Activated CD8-positive, alpha-beta T cell treated with anti-CD3 and anti-CD28 coated beads, Interleukin-2, amount 10 ng/mL, durations not matched to agents 7 days and 5 days (primary cell): ENCODE measurements at places on chromosomes 13 and 19. TPM values are rescaled to one million over a fixed set of nuclear protein-coding genes. Genes with fewer than 3 reads are reported as not detected.
A peak's percentile ranks its signal among the peaks of the same experiment; 100 is the strongest.

The F10 gene
- total RNA-seq, result not detected

The SUCLA2 gene
- 42.1 TPM for total RNA-seq

The LSM7 gene
- total RNA-seq, result 146 TPM

The KLF5 gene
- total RNA-seq, result 5.4 TPM

The TEX26 gene
- total RNA-seq, result not detected

The SAE1 gene
- 175 TPM for total RNA-seq

- DNase-seq, result no peak
Observed at GRCh38 chr13:109719962-109720646, 66.3 kb downstream of the IRS2 start.

DNA sequence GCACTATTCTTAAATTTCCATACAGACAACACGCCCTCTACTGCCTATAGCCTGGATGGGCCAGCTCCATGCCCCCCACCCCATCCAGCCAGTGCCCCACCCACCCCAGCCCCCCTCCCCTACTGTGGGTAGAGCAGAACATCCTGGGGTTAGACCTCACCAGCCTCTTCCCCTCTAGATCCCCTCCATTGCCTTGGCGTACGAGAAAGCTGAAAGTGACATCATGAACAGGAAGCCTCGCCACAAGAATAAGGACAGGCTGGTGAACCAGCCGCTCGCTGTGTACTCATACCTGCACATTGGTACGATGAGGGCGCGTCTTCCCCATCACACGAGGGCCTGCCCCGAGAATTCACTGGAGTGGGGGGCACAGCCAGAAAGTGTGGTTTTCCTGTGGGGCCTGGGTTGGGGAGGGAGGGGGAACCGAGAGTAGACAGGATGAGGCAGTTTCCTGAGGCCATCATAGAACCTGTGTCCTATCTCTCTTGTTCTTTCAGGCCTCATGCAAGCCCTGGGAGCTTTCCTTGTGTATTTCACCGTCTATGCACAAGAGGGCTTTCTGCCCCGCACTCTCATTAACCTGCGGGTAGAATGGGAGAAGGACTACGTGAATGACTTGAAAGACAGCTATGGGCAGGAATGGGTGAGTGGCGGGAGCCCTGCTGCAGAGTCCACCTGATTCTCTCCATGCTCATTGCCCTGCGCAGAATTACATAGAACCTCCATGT lies 29.1 kb downstream of the ATP12A start:
- peak; percentile 86 for DNase-seq

GRCh38 chr13:20049558-20050473 lies 91.3 kb downstream of the ZMYM2 start:
- DNase-seq, result no peak

DNA sequence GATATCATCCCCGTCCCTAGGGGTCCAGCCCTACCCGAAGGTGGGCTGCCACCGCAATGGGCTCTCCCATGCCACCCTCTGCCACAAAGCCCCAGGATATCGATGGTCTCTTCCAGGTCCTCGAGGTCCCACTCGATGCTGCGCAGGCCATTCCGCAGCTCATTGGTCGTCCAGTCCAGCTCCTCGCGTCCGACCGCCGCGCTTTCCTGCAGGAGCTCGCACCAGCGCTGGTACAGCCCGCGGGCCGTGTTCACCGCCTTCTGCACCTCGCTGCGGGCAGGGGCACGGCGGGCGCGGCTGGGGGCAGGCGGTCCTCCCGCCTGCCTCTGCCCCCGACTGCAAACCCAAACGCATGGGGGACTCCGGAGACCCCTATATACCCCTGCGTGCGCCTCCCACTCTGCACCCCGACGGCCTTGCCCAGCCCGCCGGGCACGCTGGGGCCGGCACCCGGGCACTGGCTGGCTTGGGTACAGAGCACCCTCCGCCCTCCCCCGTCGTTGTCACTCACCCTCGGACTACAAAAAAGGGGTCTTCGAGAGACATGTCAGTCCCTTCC lies 468 bp downstream of the STX10 start:
- DNase-seq, result peak; percentile 62

GRCh38 chr19:55693336-55693974 lies 18.4 kb downstream of the EPN1 start:
- no peak for DNase-seq

DNA sequence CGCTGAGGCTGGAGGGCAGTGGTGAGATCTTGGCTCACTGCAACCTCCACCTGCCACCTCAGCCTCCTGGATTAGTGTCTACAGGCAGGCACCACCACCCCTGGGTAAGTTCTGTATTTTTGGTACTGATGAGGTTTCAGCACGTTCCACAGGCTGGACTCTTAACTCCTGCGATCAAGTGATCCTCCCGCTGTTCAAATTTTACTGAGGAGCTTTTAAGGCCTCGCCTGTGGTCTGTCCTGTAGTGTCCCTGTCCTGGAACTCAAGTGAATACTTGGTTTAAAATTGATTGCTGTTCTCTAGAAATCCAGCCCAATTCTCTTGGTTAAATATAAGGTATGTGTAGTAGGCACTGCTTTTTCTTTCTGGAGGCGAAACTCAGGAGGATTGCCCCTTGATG lies 65.2 kb downstream of the DPRX start:
- no peak for DNase-seq
